ENCODE measurements at places on chromosomes 1 and 21.

DNA sequence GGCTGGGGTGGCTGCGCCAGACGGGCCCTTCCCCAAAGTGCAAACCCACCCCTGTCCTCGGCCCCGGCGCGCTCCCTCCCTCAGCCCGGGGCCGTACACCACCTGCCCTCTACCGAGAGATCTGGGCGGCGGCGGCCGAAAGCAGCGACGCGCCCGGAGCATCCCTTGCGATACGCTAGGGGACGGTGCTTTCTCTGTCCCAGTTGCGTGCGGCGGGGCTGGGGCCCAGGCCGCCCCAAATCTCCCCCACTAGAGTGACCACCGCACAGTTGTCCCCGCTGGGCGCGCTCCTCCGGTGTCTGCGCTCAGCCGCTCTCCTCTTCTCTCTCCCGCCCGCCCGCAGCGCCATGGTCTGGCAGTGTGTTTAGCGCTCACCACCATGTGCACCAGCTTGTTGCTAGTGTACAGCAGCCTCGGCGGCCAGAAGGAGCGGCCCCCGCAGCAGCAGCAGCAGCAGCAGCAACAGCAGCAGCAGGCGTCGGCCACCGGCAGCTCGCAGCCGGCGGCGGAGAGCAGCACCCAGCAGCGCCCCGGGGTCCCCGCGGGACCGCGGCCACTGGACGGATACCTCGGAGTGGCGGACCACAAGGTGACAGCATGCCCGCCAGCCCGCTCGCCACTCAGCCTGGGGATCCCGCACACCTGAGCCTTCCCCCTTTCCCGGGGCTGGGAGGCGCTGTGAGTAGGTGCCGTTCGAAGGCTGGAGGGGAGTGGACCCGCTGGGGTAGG, 1.0 kb downstream of the ST6GALNAC5 start:
- DNase-seq: peak; percentile 3

- DNase-seq: no peak
Measured at GRCh38 chr1:36881068-36881405, 153.3 kb downstream of the GRIK3 start.

DNA sequence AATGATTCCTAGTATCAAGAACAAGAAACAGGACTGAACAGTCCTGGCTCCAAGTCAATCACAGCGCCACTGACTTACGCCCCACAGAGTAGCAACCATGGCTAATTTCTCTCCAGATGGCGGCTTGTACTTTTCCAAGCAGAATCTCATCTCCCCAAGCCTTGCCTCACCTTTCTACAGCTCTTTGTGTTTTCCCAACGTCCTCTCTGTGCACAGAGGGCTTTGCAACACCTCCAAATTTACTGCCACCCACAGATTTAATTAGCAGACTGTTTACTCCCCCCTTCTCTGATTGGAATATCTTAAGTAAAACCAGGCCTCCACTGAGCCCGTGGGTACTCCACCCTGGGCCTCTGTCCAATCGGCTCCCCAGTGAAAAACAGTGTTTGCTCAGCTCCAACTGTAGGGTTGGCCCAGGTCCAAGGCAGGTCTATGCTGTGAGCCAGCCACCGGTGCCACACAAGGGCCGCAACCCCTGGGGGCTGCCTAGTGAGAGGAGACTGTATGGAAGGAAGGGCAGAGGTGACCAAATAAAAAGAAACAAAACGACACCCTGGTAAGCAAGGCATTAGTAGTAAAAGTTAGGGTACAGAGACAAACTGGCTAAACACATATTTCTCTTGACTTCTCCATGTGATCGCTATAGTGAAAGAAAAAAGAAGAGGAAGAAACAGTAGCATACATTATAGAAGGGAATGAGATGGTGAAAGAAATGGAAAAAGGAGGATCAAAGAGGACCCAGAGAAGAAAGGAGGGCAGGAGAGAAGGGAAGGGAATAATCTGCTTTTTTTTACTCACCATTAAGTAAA, 128.4 kb upstream of the SOD1 start:
- DNase-seq: no peak

- no peak for DNase-seq
Measured at GRCh38 chr1:60746278-60746791, 336.0 kb upstream of the NFIA start.

- DNase-seq: peak; percentile 4
Measured at GRCh38 chr21:16194095-16194787, 464.5 kb downstream of the USP25 start.

GRCh38 chr1:44830900-44831304, 12.2 kb downstream of the PTCH2 start:
- DNase-seq: no peak

- DNase-seq: no peak
Measured at GRCh38 chr1:204065174-204065985, 7.5 kb upstream of the SOX13 start.

DNA sequence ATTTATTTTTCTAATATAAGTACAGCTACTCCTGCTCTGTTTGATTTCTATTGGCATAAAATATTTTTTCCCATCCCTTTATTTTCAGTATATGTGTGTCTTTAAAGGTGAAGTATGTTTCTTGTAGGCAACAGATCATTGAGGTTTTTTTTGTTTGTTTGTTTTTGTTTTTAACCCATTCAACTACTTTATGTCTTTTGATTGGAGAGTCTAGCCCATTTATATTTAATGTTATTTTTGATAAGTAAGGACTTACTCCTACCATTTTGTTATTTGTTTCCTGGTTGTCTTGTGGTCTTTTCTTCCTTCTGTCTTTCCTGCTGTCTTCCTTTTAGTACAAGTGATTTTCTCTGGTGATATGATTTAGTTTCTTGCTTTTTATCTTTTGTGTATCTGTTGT, 285.1 kb upstream of the PROX1 start:
- no peak for DNase-seq

DNA sequence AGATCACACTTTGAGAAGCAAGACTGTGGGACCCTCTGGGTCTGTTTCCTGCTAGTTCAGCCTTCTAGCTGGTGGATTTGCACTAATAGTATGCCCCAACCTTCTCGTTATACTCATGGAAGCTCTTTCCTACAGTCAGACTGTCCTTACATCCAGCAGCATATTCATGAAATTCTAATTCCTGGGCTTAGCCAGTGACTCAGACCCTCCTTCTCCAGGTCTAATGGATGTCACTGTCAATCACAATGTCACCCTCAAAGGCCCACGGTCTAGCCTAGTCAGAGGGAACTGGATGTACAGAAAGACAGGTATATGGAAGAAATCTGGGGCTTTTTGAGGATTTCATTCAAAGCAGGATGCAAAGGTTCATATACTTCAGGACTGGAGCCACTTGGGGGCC, 72.4 kb downstream of the KCNJ15 start:
- no peak for DNase-seq

DNA sequence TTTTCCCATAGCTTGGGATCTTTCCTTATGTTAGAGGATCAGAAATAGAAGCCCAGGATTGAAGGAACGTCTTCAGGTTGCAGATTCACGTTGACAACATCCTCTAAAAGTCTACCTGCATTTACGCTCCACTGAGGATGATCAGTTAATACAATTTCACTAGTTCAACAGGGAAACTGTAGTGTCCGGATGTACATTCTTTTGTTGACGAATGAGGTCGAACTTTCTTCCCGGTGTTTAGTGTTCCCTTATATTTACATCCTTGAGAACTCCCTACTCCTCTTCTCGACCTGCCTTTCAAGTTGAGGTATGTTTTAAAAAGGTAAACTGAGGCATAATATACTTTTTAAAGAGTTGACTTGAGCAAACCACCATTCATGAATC, 74.8 kb downstream of the SIK1 start:
- DNase-seq: no peak

DNA sequence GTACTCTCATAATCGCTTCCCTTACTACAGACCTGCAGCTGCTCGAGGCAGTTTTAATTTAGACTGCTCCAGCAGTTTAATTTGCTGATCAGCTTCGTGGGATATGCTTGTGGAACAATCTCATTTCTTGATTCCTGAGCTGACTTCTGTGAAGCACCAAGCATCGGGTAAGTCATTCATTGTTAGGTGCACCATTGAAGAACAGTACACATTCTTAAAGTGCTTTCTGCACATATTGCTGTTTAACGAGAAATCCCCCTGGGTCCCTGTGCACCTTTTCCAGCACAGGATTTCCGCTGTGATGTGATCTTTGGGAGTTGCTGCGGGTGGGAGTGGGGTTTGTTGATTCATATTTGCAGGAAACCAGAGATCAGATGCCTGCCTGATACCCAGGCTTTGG, 9.1 kb downstream of the GALNT2 start:
- DNase-seq: no peak

- no peak for DNase-seq
Measured at GRCh38 chr1:60866226-60866900, 216.0 kb upstream of the NFIA start.

- DNase-seq: no peak
Measured at GRCh38 chr1:38020396-38020795, 7.9 kb downstream of the UTP11 start.

- no peak for DNase-seq
Measured at GRCh38 chr1:78447086-78447485, 43.7 kb upstream of the PTGFR start.

GRCh38 chr1:201183209-201183608, 7.4 kb upstream of the IGFN1 start:
- no peak for DNase-seq

DNA sequence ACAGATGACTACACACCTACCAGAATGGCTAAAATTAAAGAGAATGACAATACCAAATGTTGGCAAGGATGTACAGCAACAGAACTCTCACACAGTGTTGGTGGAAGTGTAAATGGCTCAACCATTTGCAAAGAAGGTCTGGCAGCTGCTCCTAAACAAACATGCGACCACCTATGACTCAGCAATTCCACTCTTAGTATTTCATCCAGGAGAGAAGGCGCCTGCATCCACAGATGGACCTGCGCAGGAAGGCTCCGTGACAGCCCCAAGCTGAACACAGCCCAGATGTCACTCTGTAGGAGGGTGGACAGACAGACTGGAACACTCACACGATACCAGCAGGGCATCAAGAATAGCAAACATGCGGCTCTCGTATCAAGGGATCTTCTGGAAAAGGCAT, 6.7 kb downstream of the PTTG1IP start:
- DNase-seq: no peak

- DNase-seq: peak; percentile 11
Measured at GRCh38 chr1:154819628-154820590, 50.2 kb downstream of the KCNN3 start.

- DNase-seq: no peak
Measured at GRCh38 chr1:230427094-230427876, 1.2 kb upstream of the PGBD5 start.
